ENCODE measurements at places on chromosomes 2 and 18.

DNA sequence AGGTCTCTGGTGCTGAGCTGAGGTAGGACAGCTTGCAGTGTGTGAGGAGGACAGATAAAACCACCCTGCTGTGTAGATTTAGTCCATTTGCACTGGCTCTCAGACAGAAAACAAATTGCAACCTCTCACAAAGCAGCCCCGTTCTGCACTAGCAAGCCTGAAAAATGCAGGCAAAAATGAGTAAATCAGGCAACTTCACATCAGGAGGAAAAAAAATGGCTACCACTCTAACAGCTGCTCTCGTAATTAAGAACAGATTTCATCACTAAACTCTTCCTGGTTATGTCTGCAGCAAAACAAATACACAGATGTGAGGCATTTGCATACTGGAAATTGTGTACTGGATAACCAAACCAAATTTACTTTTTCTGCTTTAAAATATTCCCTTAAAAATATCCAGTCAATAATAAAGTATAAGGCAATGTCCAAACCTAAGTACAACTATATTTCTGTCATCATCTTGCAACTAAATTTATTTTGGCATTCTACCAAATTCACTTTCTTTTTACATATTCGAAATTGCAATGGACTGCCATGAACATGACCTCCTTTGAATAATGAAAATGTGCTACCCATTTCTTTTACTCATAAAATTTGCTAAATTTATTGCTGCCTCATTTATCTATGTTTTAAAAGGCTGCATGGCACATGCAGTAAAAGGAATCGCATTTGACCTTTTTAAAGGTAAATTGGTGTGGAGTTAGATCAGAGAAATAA, 157.4 kb downstream of the AFF3 start:
- DNase-seq: no peak

DNA sequence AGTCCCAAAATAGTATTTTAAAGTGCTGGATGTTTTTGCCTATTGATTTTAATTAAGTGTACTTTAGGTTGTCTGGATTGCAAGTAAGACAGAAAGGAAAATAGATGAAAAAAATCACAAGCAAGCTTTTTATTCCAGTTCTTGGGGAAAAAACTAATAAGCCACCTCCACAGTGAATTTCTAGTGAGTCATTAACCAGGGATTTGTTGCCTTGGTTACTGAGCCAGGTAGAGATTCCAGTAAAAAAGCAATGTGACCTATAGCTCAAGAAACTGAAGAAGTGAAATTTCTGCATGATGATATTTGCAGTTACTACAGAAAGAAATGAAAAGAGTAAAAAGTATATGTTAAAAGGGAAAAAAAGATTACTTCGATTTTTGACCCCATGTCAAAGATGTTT, 160.6 kb downstream of the METTL4 start:
- DNase-seq: peak; percentile 22

DNA sequence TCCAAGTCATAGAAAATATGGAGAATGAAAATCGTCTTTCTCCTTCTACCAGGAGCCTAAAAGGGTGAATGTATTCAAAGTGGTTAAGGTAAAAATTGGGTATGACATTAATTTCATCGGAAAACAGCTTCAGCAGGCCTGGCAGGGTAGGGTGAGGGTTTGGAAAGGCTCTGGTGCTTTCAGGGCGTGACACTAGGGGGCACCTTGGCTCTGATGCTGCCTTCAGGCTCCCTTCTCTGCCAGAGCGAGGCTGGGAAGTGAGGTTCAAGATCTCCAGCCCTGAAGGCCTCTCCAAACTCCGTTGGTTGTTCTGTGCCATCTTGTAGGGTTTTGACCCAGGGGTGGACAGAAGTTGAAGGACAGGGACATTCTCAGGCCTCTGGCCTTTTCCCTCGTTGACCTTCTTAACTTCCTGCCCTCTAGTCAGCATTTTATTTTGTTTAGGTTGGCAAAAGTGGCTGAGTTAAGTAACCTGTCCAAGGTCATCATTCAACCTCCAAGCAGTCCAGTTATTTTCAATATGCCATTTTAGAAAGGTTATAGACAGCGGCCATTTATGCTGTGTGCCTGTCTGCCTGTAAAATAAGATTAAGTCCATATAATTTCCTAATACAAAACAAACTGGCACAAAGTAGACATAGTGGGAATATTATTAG, 40.3 kb downstream of the EML6 start:
- DNase-seq: no peak

GRCh38 chr18:5975111-5976002, 80.0 kb upstream of the TMEM200C start:
- DNase-seq: peak; percentile 75

- no peak for DNase-seq
These were observed 14.6 kb downstream of the EML4 start for GRCh38 chr2:42183775-42184174.

- DNase-seq: no peak
These were observed 134.4 kb downstream of the TGIF1 start for GRCh38 chr18:3584266-3584861.

- no peak for DNase-seq
These were observed 90.9 kb upstream of the ID2 start for GRCh38 chr2:8590938-8591337.

DNA sequence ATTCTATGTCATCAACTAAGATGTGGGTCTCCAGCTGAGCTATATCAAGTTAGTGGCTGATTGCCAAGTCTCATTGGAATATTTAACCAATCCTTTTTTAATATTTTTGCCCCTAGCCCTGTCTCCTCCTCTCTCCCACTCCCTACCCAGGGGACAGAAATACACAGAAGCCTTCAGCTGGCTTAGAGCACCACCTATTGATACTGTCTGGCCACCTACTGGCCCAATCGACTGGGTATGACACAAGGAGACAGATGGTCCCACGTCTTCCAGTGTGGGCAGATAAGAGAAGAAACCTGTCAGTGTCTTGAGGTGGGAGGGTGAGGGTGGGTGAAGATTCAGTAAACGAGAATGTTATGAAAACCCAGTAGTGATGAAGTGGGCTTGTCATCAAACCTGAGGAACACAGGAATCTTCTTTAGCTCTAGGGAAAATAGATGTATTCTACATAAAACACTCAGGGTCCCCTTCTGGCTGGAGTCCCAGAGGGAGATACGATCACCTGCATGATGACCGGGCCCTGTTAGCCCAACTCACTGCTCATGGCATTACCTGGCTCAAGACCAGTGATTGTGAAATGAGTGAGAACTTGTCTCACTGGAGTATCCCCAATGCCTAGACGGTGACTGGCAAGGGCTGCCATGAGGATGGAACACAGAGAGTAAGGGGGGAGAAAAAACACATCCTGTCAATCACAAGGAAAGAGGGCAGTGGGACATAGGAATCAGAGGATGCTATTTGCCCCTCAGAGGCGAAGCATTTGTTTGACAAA, 26.7 kb downstream of the POLR1A start:
- peak; percentile 40 for DNase-seq

GRCh38 chr2:64601034-64601754, 52.5 kb downstream of the SERTAD2 start:
- DNase-seq: no peak

DNA sequence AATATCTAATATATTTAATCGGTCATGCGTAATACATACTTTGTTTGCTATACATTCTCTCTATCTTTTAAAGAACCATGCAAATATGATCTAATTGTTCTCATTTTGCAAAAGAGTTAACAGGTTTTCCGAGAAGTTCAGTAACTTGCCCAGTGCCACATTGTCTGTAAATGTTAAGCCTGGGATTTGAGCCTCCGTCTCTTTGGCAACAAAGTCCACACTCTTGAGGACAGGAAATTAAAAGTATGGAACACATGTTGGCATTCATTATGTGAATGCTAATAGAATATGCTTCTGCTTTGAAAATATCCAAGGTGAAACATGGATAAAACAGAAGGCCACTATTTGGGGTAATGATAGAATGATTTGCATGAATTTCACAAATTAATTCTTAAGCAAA, 85.2 kb downstream of the LRP1B start:
- no peak for DNase-seq

- no peak for DNase-seq
These were observed 1497.5 kb downstream of the DPP10 start for GRCh38 chr2:115939902-115940301.

DNA sequence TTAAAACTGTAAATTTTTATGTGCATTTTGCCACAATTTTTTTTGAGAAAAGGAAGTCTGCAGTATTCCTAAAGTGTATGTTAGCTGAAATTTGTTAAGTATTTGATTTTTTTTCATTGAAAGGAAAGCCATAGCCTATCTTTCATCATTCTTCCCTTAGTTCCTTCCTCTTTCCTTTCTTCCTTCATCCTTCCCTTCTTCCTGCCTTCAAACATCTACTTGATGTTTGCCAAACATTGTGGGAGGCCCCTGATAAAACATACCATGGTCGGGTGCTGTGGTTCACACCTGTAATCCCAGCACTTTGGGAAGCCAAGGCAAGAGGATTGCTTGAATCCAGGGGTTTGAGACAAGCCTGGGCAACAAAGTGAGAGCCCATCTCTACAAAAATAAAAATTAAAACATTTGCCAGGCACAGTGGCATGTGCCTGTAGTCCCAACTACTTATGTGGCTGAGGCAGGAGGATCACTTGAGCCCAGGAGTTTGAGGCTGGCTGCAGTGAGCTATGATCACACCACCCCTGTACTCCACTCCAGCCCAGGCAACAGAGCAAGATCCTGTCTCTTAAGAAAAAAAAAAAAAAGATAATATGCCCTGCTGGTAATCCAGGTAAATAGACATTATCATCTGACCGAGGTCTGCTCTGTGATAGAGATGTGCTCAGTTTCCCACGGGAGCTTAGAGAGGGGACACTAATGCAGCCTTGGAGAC, 278.4 kb upstream of the STON1 start:
- DNase-seq: no peak

DNA sequence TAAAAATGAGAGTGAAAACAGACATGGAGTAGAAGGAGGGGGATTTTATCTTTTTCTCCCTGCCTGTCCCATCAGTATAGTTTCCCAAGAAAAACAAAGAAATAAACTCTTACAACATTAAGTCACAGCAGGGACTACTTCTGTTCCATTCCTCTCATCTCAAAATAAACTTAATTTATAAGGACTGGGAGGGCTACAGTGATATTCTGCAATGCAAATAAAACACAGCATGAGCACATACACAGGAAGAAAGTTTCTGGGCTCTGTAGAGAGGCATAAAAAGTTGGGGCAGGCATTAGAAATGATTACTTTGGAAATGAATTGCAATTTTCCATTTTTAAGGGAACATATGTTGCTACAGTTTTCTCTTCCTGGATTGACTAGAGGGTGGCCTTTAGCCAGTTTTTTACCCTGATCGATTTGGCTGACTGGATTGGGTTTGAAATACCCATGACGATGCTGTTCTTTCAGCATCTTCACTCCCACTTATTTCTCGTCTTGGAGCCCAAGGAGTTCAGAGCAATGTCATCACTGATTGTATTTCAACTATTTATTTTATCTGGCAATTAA, 157.1 kb downstream of the ACTR3 start:
- no peak for DNase-seq

GRCh38 chr2:218783688-218784087, 1.7 kb downstream of the CYP27A1 start:
- DNase-seq: no peak

- DNase-seq: no peak
These were observed 72.2 kb upstream of the MEIS1 start for GRCh38 chr2:66362701-66363100.

- no peak for DNase-seq
These were observed 205.1 kb downstream of the RND3 start for GRCh38 chr2:150282357-150282756.

DNA sequence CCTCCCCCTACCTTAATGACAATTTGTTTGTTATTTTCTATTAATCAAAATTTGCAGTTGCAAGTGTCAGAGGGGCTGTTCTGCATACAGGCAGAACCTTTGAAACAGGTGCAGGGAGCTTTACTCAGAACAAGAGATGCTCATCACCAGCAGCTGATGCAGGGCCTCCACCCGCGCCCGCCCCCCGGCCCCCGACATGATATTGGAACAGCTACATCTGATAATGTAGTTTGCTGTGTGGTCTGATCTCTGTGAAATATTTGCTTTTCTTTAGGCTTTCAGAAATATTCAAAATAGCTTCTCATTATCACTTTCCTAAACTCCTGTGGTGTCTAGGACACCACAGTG, 130.0 kb downstream of the PRKCE start:
- DNase-seq: no peak

GRCh38 chr2:67459761-67460160, 62.6 kb downstream of the ETAA1 start:
- no peak for DNase-seq

GRCh38 chr2:123061534-123061933, 963.6 kb upstream of the CNTNAP5 start:
- no peak for DNase-seq

DNA sequence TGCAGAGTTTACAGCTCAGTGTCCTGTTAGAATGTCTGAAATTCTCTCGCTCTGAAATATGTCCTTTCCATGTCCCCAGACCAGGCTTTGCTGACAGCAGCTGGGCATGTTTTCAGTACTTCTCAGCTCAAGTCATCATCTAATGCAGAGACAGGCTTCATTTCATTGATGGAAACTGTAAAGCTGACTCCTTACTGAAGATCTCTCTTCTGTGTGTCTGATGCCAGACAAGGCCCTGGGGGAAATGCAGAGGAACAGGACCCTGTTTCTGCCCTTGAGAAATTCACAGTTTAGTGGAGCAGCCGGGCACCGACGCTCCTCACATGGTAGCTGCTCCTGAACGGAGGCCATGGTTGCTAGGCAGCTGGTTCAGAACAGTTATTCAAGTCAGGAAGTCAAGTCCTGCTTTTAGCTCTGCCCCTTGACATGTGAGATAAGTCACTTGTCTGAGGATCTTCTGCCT, 24.6 kb upstream of the FZD7 start:
- DNase-seq: no peak

DNA sequence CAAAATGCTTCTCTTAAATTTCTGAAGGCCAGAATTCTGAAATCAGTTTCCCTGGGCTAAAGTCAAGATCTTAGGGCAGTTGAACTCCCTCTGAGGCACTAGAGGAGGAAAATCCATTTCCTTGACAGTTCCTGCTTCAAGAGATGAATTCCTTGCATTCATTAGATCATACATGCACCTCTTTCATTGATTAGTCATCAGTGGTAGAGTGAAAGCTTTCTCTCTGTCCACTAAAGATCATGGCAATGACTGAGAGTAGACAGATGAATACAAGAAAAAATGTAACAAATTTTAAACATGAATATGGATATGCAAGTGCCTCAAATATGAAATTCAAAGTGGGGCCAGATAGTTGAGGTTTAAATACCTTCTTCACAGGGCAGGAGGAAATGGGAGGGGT, 693.4 kb upstream of the TMEFF2 start:
- no peak for DNase-seq

DNA sequence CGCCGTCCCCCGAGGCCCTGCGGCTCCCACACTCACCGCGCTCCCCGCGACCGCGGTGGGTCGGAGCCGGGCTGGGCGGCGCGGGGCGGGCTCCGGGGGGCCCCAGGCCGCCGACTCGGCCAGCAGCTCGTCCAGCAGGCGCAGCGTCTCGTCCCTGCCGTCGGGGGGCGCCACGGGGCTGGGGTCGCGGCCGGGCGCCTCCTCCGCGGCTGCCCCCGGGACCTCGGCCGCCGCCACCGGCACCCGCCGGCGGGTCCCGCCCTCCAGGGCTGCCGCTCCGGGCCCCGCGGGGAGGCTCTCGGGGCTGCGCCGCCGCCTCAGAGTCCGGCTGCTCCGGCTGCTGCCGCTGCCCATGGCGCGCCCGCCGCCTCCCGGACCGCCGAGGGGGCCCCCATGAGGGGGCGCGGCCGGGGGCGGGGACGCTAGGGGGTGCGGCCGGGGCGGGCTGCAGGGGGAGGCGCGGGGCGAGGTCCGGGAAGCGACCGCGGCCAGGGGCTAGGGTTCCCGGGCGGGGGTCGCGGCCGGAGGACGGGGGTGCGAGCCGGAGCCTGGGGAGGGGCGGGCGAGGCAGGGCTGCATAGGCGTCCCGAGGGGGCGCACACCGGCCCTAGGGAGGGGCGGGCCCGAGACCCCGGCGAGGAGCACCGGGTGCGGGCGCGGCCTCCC, at the start of gene CYS1:
Gene CYS1 (minus strand): TSS at position 542 of the 666 bp plus-strand sequence. CDS start 188 bp downstream, at position 354.
- no peak for DNase-seq

Data from brain microvascular endothelial cell (primary cell).